ENCODE measurements at places on chromosomes 6 and 20.

- DNase-seq = no peak
These were observed 62.5 kb downstream of the CAP2 start for GRCh38 chr6:17455919-17456318.

- DNase-seq = no peak
These were observed 43.3 kb upstream of the MRPS10 start for GRCh38 chr6:42260972-42261371.

DNA sequence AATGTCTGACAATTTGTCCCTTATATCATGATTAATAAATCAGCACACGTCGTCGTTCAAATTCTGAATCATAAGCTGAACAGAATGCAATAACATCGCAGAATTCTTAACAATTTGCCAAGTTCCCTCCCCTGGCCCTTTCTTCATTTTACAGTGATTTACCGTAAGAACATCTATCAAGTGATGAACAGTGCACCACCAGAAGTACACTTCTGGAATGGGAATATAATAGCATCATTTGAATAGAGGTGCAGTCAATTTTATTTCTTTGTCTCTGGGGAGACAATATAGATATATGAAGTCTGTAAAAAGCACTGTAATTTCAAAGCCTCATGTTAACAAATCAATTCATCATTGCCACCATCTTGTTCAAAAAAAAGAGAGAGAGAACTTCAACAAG is 145.1 kb upstream of the SMLR1 start:
- no peak for DNase-seq

DNA sequence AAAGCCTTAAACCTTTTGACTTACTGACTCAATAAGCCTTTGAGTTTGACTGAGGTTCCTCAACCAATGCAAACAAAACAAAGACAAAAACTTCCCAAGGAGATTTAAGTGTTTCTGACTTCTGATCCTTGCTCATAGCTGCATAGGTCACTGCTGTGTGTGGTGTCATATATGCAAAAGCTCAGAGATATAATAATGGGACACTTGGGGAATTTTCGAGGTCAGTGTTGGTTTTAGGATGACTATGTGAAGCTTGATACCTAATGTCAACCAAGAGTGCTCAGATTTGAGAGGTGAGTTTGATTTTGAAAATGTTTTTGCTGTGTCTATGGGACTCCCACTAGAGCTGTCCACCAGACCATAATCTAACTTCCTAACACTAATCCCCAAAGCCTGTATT is 26.2 kb downstream of the ZKSCAN8 start:
- no peak for DNase-seq

DNA sequence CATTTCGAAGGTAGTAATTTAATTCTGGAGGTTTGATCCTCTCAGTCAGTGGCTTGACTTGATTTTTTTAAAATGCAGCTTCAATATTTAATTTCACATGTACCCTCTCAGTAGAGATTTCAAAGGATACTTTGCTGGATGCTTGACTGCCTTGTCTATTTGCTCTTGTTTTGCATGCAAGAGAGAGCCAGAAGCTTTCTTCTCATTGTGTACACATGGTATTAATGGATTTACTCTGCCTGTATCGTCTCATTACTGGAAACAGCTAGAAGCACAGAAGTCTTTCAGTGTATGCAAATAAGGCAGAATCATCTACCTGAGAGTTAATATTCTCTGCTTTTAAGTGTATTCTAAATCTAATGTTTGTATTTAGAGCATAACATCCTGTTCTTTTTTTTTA is 84.3 kb upstream of the FOXO3 start:
- no peak for DNase-seq

DNA sequence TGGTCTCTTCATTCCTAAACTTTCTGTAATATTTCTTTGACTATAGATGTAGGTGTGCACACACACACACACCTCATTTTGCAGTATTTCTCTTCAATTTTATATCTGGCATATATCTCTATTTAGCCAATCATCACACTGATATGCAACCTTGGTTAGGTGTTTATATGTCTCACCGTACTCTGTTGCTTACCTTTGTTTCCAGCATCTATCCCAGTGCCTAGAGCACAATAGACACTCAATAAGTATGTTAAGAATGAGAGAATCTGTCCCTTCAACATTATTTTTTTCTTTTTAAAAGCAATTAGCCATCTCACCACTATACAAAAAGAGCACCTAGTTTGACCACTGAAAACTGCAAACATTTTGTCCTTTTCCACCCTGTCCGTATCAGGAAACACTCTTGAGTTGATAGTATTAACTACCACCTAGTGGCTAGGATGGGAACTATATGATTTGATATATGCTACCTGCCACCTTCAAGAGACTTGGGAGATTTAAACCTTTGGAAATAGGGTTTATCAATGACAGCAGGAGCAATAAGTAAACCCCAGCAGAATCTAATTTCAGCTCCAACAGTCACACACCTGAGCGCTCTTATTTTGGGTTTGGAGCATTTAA is 48.7 kb upstream of the RSPO3 start:
- DNase-seq = peak; percentile 33

DNA sequence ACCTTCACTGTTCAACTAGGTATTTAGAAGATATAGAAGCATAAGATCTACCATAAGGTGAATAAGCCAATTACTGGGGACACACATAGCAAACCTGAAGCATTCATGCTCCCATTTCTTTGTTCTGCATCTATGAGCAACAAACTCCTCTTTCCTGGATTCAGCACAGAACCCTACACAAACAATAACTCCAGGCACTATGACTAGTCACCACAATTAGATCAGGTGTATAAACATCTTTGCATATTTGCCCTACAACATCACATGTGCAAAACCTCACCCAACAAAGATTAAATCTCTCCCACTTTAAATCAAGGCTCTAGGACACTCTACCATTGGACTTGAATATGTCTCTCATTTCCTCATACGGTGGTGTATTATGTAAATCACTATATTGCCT is 652.3 kb downstream of the EPHA7 start:
- no peak for DNase-seq

- DNase-seq = peak; percentile 43
These were observed 28.8 kb downstream of the METTL24 start for GRCh38 chr6:110329348-110329713.

DNA sequence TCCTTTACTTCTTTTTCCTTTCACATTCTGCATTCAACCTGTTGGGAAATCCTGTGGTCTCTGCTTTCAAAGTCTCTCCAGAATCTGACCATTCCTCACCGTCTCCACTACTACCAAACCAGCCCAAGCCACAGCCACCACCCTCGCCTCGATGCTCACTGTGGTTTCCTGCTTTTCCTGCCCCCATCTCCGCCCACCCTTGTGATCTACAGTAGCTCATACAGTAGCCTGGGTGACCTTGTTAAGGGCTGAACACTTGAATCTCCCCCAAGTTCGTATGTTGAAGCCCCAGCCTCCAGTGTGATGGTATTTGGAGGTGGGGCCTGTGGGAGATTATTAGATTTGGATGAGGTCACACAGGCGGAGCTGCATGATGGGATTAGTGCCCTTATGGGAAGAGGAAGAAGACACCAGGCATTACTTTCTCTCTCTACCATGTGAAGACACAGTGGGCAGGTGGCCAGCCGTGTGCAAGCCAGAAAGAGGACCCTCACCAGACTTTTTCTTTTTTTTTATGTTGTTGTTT is 189.0 kb upstream of the UST start:
- no peak for DNase-seq

GRCh38 chr6:21664314-21665109 is 71.0 kb downstream of the SOX4 start:
- no peak for DNase-seq

GRCh38 chr6:38688579-38689087 is 14.3 kb downstream of the GLO1 start:
- no peak for DNase-seq

GRCh38 chr6:7922596-7922995 is 12.0 kb upstream of the TXNDC5 start:
- DNase-seq = peak; percentile 62

DNA sequence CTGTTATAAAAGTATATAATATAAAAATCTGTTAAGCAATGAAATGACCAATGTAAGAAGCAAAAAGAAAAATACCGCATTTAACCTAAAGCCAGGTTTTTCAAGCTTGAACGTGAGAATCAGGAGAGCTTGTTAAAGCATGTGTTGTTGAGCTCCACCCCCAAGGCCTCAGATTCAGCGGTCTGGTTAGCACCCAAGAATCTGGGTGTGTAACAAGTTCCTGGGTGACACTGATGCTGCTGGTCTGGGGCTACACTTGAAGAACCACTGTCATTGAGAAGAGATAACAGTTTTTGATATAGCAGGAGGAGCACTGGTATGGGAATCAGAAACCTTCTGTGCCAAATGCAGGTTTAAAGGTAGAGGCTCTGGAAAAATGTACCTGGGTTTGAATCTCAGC is 154.0 kb downstream of the ID4 start:
- DNase-seq = no peak

DNA sequence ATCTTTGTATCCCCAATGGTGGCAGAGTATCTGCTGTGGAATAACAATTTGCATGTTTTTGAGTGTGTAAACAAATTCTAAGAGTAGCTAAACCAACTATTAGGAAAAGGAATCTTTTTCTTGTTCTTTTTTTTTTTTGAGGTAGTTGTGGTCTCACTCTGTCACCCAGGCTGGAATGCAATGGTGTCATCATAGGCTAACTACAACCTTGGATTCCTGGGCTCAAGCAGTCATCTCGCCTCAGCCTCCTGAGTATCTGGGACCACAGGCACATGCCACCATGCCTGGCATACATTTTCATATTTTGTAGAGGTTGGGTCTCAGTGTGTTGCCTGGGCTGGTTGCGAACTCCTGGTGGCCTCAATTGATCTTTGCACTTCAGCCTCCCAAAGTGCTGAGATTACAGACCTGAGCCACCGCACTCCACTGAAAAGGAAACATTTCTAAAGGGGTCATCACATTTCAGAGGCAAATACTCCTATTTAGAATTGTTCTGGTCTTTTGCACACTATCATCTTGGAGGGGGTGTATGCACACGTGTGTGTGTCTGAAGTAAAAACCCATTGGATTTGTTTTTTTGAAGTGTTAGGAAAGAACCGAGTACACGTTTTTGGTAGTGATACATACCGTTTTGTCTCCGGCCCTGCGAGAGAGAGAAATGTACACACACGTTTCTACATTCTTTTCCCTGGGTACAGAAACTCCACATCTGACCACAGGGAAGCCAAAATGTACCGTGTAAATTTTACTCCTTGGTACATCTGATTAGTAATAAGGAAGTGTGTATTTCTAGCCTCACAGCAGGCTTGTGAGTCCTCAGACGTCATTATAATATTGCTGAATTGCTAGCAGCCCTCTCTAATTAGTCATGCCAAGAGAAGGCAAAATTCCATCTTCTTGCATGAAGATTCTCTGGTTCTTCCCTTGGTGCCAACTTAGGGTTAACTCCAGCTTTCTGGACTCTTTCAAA is 183.6 kb downstream of the JARID2 start:
- peak; percentile 82 for DNase-seq

DNA sequence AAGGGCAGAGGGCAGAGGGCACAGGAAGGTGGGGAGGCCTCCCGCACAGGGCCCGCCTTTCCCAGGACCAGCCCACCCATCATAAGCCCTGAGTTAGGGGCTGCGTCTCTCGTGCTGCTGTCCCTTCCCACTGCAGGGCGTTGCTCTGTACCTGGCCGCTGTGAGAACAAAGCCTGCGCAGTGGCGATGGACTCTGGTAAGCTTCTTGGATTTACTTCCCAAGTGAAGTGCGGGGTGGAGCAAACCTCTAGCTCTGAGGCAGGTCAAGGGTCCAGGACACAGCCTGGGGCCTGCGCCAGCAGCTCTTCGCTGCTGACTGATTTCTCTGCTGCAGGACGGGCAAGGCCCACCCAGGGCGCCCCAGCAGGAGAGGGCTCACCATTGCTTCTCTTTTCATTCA is 23.9 kb downstream of the INSM1 start:
- no peak for DNase-seq

- no peak for DNase-seq
These were observed 13.4 kb upstream of the GMNN start for GRCh38 chr6:24761193-24761835.

GRCh38 chr20:51284871-51285270 is 257.6 kb downstream of the NFATC2 start:
- no peak for DNase-seq

DNA sequence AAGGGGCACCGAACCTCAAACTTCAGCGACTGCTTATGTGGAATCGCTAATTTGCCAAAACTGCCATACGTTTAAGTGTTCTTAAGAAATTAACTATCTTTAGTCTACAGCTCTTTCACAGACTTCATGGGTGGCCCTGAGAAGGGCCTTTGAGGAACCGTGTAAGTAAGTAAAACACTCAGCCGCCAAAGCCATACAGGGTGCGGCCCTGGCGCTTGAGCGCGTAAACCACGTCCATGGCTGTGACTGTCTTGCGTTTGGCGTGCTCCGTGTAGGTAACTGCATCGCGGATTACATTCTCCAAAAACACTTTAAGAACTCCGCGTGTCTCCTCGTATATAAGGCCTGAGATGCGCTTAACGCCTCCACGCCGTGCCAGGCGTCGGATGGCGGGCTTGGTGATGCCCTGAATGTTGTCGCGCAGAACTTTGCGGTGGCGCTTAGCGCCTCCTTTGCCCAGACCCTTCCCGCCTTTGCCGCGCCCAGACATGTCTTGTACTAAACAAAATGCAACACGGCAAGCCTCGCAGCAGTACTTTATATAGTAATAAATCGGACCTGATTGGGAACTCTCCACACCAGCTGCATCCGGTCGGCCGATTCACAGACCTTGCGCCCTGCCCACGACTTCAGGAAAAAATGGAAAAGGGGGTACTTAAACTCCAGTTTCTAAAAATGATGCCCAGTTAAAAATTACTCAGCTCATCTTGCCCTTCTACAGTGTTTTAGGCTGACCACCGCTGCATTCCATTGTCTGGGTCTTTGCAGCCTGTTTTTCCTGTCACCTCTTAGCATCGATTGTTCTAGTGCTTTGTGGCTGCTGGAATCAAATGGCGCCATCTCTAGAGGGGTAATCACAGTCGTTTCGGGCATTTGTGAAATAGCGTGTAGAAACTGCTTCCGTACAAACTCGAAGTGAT is 38.9 kb downstream of the OR2B2 start:
- DNase-seq = peak; percentile 78

DNA sequence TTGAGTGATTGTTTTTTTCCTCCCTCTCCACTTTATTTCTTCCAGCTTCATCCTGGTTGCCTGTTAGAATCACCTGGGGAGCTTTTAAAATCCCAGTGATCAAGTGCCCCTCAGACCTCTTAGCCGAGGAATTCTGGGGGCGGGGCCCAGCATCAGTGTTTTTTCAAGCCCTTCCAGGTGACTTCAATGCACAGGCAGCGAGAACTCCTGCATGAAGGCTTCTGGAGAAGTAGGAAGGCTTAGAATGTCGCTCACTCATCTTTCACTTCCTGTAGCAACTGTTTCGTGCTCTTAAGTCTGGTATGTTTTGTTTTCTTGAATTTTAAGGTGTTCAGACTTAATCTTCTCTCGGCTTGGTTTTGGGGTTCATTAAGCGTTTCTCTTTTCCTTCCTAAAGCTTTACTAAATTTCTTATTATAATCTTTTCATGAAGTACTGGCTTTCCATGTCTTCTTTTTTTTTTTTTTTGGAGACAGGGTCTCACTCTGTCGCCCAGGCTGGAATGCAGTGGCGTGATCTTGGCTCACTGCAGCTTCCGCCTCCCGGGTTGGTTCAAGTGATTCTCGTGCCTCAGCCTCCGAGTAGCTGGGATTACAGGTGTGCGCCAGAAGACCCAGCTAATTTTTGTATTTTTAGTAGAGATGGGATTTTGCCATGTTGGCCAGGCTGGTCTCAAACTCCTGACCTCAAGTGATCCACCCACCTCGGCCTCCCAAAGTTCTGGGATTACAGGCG is 30.9 kb upstream of the TULP1 start:
- no peak for DNase-seq

All from fibroblast of gingiva (primary cell).